Hematopoietic multipotent progenitor cell treated with erythropoietin and hydrocortisone succinate and interleukin-3 and kit ligand, for 8 days (in vitro differentiated cells): ENCODE measurements at places on chromosomes 4 and X.
A peak's percentile ranks its signal among the peaks of the same experiment; 100 is the strongest.

- no peak for DNase-seq
These were observed 19.4 kb downstream of the MTTP start for GRCh38 chr4:99593781-99594641.

GRCh38 chrX:67568769-67569168 is 24.9 kb downstream of the AR start:
- no peak for DNase-seq

- DNase-seq = no peak
These were observed 8.5 kb downstream of the PCDH10 start for GRCh38 chr4:133157460-133158160.

DNA sequence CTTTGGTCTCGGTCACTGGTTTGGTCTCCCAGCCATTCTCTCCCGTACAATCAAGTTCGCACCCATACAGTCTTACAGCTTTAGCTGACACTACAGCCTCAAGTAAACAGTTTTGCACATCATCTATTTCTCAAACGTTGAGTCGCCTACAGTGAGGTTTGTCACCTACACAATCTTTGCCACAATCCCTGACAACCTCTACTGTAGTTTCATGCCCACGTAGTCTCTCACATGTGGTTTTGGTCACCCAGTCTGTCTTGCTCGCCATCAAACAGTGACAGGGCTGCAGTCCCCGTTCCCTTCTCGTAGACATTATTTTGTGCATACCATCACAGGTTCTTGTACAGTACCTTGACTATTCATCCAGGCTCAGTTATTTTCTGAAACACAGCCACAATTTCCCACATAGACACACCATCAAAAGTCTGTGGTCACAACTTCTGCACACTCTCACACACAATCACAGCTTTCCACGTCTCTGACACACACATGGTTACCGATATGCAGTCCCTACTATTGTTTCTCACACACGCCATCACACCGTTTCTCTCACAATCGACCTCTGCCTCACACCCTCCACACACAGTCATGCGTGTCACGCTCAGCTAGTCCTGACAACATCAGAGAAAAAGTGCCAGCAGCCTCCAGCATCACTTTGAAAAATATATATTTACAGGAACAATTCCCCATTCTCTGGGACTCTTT is 5.3 kb upstream of the CFP start:
- no peak for DNase-seq

GRCh38 chrX:108055546-108055945 is 10.7 kb downstream of the VSIG1 start:
- DNase-seq = no peak

DNA sequence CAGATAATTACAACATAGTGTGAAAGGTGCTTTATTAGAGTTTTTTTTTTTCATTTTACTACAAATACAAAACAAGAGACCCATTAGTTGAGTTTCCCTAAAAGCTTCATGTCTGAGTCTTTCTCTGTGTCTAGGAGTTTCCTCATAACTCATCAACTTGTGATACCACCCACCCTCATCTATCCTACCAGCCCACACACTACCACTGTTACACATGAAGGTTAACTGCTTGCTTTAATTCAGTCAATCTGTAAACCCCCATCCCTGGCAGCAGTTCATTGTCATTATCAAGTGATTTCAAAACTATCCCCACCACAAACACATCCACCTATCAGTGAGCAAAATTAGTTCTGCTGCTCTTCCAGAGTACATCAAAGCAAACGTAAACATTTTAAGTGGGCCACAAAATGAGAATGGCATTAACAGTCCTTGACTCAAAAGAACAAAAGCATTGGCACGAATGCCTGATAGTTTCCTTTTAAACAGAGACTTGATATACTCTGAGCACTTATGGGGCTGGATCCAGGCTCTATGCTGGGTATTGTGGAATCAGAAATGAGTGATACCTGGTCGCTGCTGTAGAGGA is 331.6 kb upstream of the FAM241A start:
- no peak for DNase-seq

DNA sequence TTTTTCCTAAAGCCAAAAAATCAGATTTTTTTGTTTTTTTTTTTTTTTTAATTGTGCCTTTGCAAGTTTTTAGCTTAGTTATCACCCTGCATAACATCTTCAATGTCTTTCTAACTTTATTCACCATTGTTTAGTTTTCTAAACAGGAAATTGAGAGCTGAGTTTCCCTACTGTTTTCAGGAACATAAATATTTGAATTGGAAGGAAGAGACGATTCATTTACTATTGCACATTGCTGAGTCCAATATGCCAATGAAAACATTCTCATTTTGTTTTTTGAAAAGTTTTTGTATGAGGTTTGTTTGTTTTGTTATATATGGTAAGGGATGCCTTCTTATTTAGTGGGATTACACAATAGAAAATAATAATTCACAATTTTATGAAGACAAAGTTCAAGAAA is 148.4 kb downstream of the ANKRD50 start:
- DNase-seq = no peak

DNA sequence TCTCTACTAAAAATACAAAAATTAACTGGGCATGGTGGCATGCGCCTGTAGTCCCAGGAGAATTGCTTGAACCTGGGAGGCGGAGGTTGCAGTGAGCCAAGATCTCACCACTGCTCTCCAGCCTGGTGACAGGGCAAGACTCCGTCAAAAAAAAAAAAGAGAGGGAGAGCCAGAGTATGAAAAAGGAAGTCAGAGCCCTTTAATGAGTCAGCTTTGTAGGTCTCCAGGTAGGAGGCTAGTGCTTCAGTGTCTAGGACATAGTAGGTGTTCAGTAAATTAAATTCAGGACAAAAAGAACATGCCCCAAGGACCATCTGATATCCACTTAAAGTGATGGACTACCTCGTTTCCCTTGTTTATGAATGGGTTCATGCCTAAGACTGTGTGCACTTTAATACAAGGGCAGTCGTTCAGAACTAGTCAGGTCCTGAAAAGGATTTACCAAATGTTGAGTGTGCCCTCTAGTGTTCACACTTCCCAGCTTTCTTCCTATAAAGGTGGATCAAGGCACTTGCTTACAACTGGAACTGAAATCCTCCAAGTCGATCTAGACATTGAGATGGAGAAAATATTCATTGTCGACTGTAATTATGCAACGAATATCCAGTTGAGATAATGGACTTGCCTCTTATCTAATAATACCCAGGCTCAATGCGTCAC is 29.0 kb downstream of the F9 start:
- DNase-seq = peak; percentile 57

DNA sequence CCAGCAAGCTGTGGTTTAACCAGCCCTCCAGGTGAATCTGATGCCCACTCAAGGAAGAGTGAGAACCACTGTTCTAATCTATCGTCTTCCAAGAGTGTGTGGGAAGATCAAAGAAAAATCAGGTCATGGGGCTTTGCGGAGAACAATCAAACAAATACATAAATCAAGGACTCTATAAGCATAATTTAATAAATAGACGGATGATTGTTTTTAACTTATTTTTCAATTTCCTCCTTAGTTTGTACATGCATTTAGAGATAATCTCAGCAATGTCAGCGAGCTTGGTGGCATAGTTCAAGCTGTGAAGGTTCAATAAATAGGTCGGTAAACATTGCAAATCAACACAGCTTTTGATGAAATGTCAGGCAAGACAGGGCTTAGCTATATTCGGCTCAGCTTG is 84.9 kb downstream of the DMD start:
- DNase-seq = no peak

GRCh38 chr4:166941629-166942028 is 292.7 kb downstream of the SPOCK3 start:
- DNase-seq = no peak

DNA sequence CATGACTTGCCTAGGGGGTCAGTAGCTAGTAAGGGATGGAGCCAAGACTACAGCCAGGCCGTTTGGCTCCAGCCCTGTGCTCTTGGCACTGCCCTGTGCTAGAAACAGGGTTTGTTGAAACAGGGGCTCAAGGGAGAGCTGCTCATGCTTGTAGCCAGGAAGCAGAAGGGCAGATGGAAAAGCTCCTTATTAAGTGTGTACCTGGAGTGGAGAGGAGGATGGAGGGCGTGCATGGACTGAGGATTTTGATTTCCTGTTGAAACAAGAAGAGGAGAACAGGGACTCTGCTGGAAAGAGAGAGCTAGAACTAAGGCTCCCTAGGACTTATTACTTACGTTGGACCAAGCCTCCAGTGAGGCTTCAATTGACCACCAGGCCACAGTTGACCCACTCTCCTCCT is 363.0 kb downstream of the MID1IP1 start:
- DNase-seq = no peak

GRCh38 chr4:183499389-183499788 is 5.5 kb upstream of the ING2 start:
- peak; percentile 33 for DNase-seq

DNA sequence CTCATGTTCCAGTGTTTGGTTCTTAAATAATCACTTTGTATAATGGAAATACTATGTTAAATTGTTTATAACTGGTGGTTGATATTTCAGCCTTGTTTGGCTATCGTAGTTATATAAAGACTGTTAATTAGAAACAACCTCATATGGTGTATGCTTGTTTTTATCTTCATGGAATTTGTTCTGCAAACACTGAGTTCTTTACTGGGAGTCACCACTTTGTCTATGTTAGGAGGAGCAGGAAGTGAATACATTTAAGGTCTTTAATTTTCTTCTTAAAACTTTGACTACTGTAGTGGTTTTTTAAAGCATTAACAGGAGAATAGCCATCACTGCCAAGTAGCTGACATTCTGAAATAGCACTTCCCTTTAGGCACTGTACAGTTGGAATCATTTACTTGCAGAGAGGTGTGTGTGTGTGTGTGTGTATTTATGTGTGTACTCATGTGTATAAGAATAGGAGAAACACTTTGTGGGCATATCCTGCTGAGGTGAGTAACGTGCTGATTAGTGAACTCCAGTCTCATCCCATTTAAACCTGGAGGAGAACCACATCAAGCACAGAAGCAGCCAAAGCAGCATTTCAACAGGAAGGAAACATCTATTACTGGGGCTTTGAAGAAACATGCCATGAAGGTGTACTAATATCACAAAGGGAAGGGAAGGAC is 37.8 kb downstream of the TET2 start:
- DNase-seq = no peak

- no peak for DNase-seq
These were observed 5.6 kb downstream of the KIAA0232 start for GRCh38 chr4:6788123-6788522.

DNA sequence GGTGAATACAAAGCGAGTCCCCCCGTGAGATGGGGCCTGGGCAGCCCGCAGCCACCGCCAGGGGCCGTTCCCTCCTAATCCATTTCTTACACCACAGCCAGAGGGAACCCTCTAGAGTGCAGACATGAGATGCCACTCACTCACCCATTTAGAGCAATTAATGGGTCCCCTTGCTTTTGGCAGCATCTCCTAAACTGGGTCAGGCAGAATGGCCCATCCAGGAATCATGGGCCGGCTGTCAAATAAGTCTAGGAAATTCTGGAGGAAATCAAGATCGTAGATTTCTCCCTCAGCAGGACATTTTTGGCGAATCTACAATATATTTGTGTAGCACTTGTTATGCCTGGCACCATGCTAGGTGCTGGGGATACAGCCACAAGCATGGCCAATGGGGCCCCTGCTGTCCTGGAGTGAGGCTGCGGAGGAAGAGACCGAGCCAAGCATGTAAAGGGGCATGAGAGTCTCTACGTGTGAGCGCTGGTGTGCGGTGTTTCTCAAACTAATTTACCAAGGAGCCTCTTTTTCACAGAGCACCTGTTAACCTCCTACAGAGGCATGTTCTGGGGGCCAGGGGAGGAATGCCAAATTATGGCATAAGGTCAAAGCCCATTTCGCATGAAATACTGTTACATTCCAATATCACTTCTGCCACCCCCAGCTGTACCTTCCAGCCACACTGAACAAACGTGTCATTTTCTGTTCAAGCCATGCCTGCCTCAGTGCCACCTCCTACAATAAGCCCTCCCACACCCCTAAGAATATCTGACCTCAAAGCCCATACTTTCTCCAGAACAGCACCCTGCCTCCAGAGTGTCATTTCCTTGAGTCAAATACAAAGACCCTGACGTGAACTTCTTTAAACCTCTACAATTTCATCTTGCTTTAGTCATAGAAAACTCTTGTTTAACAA is 28.1 kb upstream of the JAKMIP1 start:
- DNase-seq = no peak

- DNase-seq = no peak
These were observed 1.4 kb downstream of the DDIT4L start for GRCh38 chr4:100188829-100189228.

GRCh38 chr4:141462361-141462760 is 174.0 kb upstream of the IL15 start:
- no peak for DNase-seq

GRCh38 chr4:26272654-26273615 is 47.9 kb upstream of the RBPJ start:
- no peak for DNase-seq
